Amniotic epithelial cell (primary cell): ENCODE measurements at places on chromosomes 12 and 14.

- peak; percentile 94 for DNase-seq
Measured at GRCh38 chr14:76773188-76773885, 12.1 kb downstream of the VASH1 start.

- peak; percentile 36 for DNase-seq
Measured at GRCh38 chr12:20211981-20212421, 156.3 kb upstream of the PDE3A start.

GRCh38 chr12:23631786-23632377 lies 317.6 kb downstream of the SOX5 start:
- no peak for DNase-seq

DNA sequence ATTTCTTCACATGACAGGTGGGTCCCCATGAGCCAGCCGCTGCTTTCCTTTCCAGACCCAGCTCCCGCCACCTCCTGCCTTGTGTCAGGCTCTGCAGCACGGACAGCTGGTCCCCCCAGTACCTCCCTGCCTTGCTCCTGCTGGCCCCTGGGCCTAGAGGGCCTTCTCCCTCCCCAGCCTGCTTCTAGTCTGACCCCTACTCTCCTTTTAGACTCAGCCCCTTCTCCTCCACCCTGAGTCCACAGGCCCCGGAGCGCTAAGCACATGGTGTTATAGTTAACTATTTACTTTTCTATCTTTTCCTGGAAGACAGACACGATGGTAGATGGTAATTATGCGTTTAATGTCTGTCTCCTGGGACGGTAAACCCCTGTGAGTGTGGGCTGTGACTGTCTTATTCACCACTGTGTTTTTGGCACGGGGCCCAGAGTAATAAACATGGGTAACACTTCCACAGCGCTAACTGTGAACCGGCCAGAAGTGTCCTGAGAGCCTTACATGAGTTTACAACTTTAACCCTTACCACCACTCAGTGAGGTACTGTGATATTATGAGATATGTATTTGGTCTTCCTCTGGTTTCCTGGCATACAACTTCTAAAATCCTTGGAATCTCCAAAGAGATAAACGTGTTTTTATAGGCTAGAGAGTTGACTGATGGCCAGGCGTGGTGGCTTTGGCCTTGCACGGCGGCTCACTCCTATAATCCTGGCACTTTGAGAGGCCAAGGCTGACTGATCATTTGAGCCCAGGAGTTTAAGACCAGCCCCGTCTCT lies 41.2 kb downstream of the DGLUCY start:
- peak; percentile 65 for DNase-seq

- DNase-seq, result no peak
Measured at GRCh38 chr14:97441740-97442362, 644.7 kb downstream of the VRK1 start.

DNA sequence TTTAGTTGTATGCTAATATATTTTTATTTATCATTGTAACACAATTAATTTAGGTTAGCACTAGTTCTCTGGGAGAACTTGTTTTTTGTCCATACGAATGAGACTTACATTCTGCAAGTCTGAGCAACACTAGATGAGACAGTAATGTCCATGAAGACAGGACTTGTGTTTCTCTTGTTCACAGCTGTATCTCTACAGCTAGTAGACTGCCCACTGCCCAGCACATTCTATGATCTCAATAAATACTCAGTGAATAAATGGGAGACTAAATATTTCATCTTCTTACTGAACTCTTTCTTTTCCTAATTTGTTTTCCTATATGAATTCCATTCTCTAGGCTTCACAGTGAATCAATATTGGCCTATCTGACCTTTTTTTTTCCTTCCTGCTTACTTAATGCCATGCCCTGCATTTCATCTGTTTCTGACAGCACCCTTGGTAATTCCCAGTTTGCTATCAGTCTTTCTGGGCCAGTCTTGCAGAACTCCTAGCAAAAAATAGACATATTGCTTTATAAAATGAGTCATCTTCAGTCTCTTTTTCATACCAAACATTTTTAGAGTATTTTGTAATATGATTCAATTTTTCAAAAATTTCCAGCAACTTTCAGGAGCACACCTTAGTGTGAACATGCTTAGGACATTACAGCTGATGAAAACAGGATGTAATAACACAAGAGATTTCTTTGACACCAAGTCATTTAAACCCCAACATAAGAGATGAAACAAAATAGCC lies 185.5 kb upstream of the ATP2B1 start:
- peak; percentile 89 for DNase-seq

DNA sequence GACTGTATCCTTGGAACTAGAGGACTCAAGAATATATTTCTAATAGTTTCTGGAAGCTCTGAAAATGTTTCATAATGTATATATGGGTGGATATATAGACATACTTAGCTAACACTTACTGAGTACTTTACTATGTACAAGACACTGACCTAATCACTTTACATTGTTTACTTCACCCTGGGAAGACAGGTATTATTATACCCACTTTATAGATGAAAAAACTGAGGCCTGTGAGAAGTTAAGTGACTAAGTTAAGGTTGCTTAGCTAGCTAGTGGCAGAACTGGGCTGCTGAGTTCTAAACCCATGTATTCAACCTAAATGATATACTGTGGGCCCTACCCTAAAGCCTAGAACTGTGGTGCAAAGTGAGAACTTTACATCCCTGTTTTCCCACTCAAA lies 79.1 kb upstream of the SSTR1 start:
- no peak for DNase-seq

GRCh38 chr12:34292736-34293625 lies 270.7 kb downstream of the ALG10 start:
- DNase-seq, result no peak

GRCh38 chr12:126191949-126192348 lies 1126.7 kb downstream of the AACS start:
- DNase-seq, result no peak

GRCh38 chr14:64478634-64479250 lies 13.4 kb downstream of the AKAP5 start:
- peak; percentile 25 for DNase-seq

DNA sequence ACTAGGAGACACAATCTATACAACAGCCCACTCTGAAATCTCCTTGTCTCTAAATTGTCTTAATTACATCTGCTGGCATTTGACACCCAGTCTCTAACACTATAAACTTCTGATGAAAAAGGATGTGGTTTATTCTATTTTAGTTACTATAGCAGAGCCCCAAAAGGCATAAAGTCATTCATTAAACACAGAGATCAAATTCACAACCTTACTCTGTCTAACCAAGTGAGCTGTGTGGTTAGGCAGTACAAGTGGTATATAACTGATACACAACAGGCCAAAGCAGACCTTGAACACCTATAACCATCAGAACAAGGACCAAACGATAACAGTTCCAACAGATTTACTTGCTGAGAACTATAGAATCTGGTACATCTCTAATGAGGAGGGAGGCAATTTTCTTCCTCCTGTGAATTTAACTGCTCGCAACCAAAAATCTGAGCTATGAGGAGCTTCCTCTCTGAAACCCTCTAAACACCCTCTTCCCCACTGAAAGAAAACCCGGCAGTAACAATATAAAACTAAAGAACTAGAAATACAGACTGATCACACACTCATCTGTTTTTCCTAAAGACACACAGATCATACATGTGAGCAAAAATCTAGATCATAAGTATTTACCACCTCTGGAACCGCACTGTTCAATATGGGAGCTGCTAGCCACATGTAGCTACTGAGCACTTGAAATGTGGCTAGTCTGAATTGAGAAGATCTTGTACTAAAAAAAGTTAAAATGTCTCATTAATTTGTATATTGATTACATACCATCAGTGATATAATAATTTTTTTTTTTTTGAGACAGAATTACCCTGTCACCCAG lies 17.7 kb downstream of the SPPL3 start:
- DNase-seq, result no peak

DNA sequence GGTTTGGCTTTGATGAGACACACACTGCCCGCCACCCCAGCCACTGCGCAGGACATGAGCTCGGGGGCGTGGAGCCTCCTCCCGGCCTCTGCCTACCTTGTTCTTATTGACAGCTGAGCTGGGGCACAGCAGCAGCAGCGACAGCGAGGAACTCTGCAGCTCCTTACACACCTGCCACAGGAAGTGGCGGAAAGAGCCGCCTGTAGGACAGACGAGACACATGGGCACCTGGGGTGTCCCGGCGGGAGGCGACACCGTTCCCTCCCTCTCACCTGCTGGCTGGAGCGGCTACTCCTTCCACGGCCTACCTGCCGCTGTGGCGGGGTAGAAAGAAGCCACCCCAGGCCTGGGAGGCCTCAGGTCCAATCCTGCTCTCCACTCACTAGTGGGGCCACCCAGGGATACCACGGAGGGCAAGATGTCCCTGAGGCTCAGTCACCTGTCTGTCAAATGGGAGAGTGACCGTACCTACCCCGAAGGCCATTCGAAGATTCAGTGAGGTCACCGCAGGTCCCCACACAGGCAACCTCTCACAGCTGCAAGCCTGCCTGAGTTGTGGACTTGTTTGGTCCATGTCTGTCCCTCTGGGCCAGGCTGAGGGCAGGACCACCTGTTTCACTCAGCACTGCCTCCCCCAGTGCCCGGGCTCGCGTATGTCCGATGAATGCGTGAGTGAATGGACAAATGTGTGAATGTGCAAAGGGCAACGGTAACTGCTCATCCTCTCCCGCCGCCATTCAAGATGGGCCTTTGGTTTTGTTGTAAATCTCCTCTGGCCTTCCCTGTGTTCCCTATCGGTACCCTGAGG lies 42.6 kb downstream of the TRAFD1 start:
- DNase-seq, result no peak

DNA sequence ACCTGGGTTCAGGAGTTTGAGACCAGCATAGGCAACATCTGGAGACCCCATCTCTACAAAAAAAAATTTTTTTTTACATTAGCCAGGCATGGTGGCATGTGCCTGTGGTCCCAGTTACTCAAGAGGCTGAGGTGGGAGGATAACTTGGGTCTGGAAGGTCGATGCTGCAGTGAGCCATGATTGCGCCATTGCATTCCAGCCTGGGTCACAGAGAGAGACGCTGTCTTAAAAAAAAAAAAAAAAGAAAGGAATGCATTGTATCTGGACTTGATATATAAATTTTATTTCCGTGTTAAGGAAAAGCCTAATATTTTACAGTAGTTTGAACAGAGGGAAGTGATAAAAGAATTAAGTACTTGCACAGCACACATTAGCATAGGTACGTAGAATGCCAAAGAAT lies 97.2 kb downstream of the ZC3H14 start:
- DNase-seq, result peak; percentile 87

GRCh38 chr14:95597784-95598211 lies 62.9 kb downstream of the GLRX5 start:
- peak; percentile 9 for DNase-seq

DNA sequence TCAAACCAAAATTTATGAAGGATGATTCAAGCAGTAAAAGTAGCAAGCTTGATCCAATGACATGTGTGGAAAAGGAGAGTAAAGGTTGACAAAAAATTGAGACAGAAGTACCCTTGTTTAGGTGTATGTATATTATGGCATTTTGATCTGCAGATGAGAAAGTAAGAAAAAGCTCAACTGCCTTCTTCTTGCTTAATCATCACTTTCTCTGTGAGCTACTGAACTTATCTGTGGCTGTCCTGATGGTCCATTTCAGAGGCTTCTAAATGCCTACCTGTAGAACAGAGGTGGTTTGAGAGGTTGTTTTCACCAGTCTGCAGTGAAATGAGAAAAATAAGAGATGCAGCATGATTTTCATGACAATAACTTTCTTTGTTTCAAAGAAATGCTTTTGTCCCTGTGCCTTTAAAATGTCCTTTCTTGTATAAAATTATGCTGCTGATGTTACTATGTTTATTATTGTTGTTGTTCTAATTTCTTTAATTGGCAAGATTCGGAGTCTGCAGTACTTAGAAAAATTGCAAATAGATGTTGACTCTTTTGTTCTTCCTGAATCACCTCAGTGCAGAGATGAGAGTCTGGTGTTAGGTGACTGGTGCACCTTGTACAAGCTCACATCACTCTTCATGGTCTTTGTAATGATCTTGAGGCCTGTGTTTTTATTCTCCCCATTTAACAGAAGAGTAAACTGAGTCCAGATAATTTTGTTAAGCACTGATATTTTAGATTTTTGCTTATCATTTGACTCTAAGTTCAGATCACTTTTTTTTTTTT lies 821.9 kb downstream of the VRK1 start:
- no peak for DNase-seq

- DNase-seq, result peak; percentile 0
Measured at GRCh38 chr14:78530078-78530477, 359.9 kb downstream of the NRXN3 start.

DNA sequence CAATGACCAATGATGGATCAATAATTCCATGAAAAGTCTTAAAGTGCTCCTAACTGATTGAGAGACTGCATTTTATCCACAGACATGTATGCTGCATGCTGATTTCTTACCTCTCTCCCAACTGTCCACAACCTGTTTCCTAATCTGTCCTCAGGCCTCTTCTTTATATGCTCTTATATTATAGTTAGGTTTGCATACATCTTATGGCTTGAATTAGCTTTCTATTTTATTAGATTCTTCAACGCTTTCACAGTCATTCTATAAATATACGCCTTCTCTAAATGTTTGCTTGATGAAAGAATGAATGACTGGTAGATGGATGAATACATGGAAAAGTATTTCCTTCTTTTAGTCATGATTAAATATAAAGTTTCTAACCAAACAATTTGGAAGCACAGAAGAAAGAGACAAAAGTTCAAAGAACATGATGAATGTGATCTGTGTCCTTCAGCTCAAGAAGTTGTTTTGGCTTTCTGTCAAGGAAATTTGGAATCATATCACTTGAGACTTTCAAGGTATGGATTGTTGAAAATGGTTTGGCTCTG lies 91.8 kb upstream of the NPAS3 start:
- no peak for DNase-seq

DNA sequence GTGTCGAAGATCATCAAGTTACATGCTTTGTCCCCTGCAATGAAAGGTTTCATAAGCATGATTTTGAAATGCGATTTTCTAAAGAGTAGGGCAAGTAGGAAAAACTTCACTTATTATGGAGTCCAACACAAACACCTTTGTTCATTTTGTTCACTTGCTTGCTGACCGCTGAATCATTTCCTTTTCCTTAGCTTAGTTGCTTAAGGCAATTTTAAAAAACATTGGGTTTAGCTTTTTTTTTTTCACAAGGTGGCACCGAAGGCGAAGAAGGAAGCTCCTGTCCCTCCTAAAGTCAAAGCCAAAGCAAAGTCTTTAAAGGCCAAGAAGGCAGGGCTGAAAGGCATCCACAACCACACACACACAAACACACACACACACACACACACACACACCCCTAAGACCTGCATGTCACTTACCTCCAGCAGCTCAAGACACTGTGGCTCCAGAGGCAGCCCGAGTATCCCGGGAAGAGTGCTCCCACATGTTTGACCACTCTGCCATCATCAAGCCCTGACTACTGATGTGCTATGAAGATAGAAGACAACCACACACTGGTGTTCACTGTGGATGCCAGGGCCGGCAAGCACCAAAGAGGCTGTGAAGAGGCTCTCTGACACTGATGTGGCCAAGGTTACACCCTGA lies 11.4 kb downstream of the MANSC1 start:
- DNase-seq, result no peak

DNA sequence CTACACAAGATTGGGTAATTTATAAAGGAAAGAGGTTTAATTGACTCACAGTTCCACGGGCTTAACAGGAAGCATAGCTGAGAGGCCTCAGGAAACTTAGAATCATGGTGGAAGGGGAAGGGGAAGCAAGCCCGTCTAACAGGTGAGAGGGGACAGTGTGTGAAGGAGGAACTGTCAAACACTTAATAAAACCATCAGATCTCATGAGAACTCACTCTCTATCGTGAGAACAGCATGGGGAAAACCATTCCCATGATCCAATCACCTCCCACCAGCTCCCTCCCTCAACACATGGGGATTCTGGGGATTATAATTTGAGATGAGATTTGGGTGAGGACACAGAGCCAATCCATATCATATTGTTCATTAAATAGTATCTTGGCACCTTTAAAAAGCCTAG lies 56.1 kb downstream of the EPS8 start:
- no peak for DNase-seq

- no peak for DNase-seq
Measured at GRCh38 chr14:99039331-99040041, 232.5 kb downstream of the BCL11B start.
